ENCODE measurements at places on chromosomes 3 and 15.
A peak's percentile ranks its signal among the peaks of the same experiment; 100 is the strongest.

GRCh38 chr15:51874751-51875644 lies 45.5 kb downstream of the TMOD3 start:
- no peak for DNase-seq

DNA sequence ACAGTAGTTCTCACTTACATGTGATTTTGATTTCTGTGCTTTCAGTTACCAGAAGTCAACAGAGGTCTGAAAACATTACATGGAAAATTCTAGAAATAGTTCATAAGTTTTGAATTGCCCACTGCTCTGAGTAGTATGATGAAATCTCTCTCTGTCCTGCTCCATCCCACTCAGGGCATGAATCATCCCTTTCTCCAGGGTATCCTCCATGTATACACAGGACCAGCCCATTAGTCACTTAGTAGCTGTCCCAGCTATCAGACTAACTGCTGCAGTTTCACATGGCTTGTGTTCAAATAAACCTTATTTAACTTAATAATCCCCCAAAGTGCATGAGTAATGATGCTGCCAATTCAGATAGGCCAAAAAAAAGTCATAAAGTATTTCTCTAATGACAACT lies 38.6 kb downstream of the EPHA3 start:
- no peak for DNase-seq

DNA sequence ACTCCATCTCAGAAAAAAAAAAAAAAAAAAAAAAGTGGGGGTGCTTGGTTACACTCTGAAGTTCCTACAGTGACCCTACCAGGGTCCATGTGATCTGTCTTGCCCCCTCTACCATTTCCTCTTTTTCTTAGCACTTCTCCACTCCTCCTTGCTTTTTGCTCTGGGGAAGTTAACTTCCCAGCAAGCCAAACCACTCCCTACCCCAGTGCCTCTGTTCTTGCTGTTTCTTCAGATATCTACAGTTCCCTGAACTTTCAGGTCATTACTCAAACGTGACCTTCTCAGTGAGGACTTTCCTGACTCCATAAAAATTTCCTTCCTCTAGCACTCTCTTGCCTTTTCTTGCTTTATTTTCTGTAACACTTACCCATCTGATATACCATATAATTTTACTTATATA lies 61.1 kb upstream of the GCNT3 start:
- DNase-seq, result peak; percentile 78

DNA sequence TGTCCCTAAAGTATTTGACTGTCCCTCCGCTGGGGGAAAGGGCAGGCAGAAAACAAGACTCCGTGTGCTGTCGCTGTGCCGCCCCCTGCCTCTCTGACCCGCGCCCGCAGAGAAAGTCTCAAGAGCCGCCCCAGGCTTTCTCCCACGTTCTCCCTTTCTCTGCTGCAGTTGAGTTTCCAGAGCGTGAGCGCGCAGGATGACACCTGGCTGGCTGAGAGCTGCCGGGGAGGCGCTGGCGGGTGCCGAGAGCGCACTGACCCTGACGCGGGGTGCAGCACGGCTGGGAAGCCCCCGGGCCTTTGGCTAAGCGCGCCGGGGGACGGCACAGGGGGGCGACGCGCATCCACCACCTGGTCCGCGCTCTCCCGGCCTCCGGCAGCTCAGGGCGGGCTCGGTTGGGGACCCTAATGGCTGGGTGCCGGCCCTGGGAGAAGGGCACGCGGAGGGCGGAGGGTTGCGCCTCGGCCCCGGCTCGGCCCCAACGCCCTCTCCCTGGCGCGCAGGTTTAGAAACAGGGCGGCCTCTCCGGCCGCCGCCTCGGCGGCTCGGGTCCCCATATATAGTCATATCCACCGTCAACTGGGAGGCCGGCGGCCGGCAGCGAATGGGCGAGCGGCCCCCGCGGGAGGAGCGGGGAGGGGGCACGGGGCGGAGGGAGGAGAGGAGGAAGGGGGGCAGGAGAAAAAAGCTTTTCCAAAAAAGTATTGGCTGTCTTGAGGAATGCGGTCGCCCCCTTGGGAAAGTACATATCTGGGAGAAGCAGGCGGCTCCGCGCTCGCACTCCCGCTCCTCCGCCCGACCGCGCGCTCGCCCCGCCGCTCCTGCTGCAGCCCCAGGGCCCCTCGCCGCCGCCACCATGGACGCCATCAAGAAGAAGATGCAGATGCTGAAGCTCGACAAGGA lies at the start of gene TPM1:
TPM1 (plus strand) TSS at position 774 of the 903 bp plus-strand sequence; CDS start at position 857, 83 bp downstream.
- no peak for DNase-seq

DNA sequence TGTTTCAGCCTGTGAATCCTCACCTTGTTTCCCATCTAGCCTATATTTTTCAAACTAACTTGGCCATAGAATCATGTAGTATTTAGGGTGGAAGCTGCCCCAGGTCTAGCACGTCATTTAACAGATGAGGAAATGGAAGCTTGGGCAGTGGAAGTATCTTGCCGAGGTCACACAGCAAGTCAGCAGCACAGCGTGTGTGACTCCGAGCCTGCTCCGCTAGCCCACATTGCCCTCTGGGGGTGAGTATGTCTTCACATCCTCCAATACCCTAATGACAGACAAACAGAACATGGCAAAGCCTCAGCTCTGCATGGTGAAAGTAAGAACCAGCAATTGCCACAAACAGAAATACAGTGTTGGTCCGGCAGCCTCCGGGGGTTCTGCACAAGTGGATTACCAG lies 2.2 kb upstream of the CCR5 start:
- DNase-seq, result peak; percentile 97

GRCh38 chr3:14925729-14926591 lies 21.4 kb upstream of the NR2C2 start:
- peak; percentile 28 for DNase-seq

GRCh38 chr15:71654720-71655174 lies 155.6 kb upstream of the NR2E3 start:
- no peak for DNase-seq

- no peak for DNase-seq
Measured at GRCh38 chr3:58672451-58672850, 5.9 kb upstream of the FAM3D start.

- peak; percentile 43 for DNase-seq
Measured at GRCh38 chr3:10354361-10355015, 33.6 kb upstream of the SEC13 start.

- peak; percentile 40 for DNase-seq
Measured at GRCh38 chr3:13976469-13976868, 96.6 kb upstream of the WNT7A start.

- DNase-seq, result no peak
Measured at GRCh38 chr15:37007301-37007700, 93.0 kb downstream of the MEIS2 start.

DNA sequence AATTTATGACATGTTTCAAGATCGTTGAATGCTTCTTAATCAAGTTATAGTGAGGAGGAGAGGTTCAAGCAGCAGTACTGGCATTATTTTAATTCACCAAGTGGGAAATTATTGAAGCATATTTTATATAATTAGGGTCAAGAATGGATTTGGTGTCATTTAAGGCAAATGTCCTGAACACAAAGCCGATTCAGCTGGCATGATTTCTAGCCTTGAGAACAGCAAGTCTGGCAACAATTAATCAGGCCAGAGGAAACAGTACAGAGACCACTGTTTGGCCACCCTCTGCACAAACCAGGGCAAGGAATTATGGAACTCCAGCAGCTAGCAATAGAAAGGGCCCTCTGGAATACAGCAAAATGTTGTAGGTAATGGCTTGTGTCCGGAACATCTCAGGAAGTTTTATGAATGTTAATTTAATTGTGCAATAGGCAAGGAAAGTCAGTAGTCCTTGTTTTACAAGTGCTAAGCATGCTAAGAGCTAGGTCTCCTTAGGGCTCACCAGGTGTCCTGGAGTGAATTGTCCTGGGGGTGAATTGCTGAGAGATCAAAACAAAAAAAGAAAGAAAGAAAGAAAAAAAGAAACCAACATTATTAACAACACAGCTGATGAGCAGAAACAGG lies 38.7 kb upstream of the SNRK start:
- DNase-seq, result no peak

GRCh38 chr3:159929171-159930141 lies 59.2 kb upstream of the IL12A start:
- peak; percentile 94 for DNase-seq

DNA sequence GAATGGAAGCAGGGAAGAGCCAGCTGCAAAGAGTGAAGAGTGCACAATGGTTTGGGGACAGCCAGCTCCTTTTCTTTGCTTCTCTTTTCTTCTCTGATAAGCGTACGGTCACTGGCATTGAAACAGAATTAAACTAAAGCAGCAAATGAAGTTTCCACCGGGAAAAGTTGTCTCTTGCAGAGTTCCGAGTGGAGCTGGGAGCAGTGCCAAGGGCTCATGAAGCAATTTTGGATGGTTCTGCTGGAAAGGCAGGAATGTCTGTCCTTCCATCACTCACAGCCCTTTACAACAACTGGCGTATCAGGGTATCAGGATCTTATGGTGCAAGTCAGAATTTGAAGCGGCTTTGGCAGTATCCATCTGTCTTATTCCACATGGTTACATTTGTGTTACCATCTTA lies 1042.9 kb downstream of the NTRK3 start:
- no peak for DNase-seq

- DNase-seq, result no peak
Measured at GRCh38 chr3:119560160-119560559, 746 bp upstream of the CD80 start.

DNA sequence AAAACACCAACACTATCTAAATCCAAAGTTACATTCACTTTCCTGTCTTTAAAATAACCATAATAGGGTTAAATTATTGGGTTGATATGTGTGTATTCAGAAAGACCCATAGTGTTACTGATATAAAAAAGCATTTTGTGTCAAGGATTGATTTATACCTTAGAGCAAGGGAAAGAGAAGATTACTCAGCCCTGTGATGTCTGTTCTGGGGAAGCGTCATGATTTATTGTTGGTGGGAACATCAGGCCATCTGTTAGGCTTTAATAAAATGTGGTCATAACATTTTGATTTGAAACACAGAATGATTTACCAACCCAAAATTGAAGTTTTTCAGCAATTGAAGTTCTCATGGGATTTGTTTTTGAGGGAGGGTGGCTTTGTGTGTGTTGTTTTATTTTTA lies 33.2 kb downstream of the SIDT1 start:
- no peak for DNase-seq
